ENCODE measurements at places on chromosomes 2 and 18. TPM values are rescaled to one million over a fixed set of nuclear protein-coding genes. Genes with fewer than 3 reads are reported as not detected.

The SLC16A14 gene
- total RNA-seq = 0.06 TPM

The SIX3 gene
- not detected for total RNA-seq

The KIF5C gene
- total RNA-seq = 0.16 TPM

The MAL gene
- not detected for total RNA-seq

The OR6B2 gene
- total RNA-seq = not detected

The ARHGAP25 gene
- 11.7 TPM for total RNA-seq

The CCDC74B gene
- 0.94 TPM for total RNA-seq

The GAD1 gene
- total RNA-seq = 0.16 TPM

The TPO gene
- total RNA-seq = 0.32 TPM

The ASIC4 gene
- total RNA-seq = not detected

The LHCGR gene
- total RNA-seq = not detected

The ITSN2 gene
- total RNA-seq = 102 TPM

The RAPGEF4 gene
- 11.8 TPM for total RNA-seq

The SFXN5 gene
- total RNA-seq = 10.7 TPM
